Lung (tissue), 17 donors: ENCODE measurements at places on chromosomes 12 and 14. TPM values are rescaled to one million over a fixed set of nuclear protein-coding genes. Genes with fewer than 3 reads are reported as not detected.

Gene ASCL1
- 0.46 TPM for total RNA-seq

Gene VDR
- total RNA-seq = 27.4 TPM

Gene PLEKHG7
- 4.6 TPM for total RNA-seq

Gene MYO1H
- total RNA-seq = 0.15 TPM

Gene SSTR1
- 4.3 TPM for total RNA-seq

Gene FGF23
- total RNA-seq = not detected

Gene KITLG
- 53.8 TPM for total RNA-seq

Gene GPRC5D
- not detected for total RNA-seq

Gene BICDL1
- 5.2 TPM for total RNA-seq

Gene FOXG1
- not detected for total RNA-seq

Gene NID2
- total RNA-seq = 116 TPM

Gene CABP1
- total RNA-seq = 0.63 TPM

Gene DPF3
- total RNA-seq = 0.74 TPM

Gene NGB
- not detected for total RNA-seq

Gene SRRM4
- total RNA-seq = 0.20 TPM

Gene PTPRO
- 2.6 TPM for total RNA-seq

Gene ENDOU
- total RNA-seq = not detected

Gene CCDC38
- not detected for total RNA-seq

Gene C12orf54
- total RNA-seq = 1.5 TPM

Gene WIF1
- 109 TPM for total RNA-seq

Gene TESPA1
- total RNA-seq = 3.1 TPM

Gene ARL1
- 87.4 TPM for total RNA-seq

Gene MUCL1
- not detected for total RNA-seq

Gene BDKRB2
- 2.1 TPM for total RNA-seq

Gene SAMD15
- total RNA-seq = 5.9 TPM

Gene ACOT4
- total RNA-seq = 0.60 TPM

Gene SERPINA12
- not detected for total RNA-seq

Gene SLC25A47
- not detected for total RNA-seq

Gene SLC5A8
- 3.8 TPM for total RNA-seq

Gene SYNDIG1L
- 1.1 TPM for total RNA-seq

Gene HPD
- total RNA-seq = not detected

Gene EML1
- 88.0 TPM for total RNA-seq

Gene OR6C1
- total RNA-seq = not detected

Gene PTPRB
- 93.6 TPM for total RNA-seq

Gene RASAL1
- 0.65 TPM for total RNA-seq

Gene OGFOD2
- total RNA-seq = 11.4 TPM

Gene GXYLT1
- total RNA-seq = 8.9 TPM

Gene STAB2
- 0.61 TPM for total RNA-seq

Gene KRT79
- total RNA-seq = not detected

Gene NUAK1
- 14.1 TPM for total RNA-seq

Gene EMC9
- 4.6 TPM for total RNA-seq

Gene LRFN5
- 2.1 TPM for total RNA-seq

Gene TAS2R42
- total RNA-seq = not detected

Gene SIX6
- total RNA-seq = not detected

Gene TMEM121
- total RNA-seq = 5.4 TPM

Gene SLC24A4
- 2.4 TPM for total RNA-seq

Gene PROX2
- total RNA-seq = 0.09 TPM
